ENCODE measurements at places on chromosomes 4 and X.

GRCh38 chr4:152352622-152353116 lies 183.2 kb downstream of the FBXW7 start:
- peak; percentile 97 for DNase-seq
- H3K27me3 ChIP-seq: no peaks in the 10 kb centered on the region
- no peaks in the 10 kb centered on the region for H3K36me3 ChIP-seq
- peak overlapping the region; percentile 6 for H3K4me3 ChIP-seq
- H3K27ac ChIP-seq: peak overlapping the region; percentile 9

DNA sequence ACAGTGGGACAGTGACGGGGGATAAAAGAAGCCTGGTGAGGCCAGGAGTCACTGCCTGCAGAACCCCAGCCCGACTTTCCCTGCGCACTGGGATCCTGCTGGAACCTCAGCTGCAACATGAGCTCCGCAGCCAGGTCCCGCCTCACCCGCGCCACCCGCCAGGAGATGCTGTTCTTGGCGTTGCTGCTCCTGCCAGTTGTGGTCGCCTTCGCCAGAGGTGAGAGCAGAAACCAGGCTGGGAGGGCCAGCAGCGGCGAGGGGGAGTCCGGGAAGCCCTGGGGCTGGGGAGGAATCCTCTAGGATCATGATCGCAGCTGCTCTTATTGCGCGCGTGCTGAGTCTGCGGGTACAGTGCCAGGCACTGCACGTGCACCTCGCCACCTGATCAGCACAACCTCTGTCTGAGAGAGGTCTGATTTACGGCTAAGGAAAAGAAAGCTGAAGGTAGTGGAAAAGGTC lies at the start of gene PF4V1:
Gene PF4V1, plus strand, starts transcription at position 51 of the 459 bp plus-strand sequence. Its CDS starts 67 bp downstream, at position 118.
- peak; percentile 50 for DNase-seq
- H3K4me1 ChIP-seq: no peaks in the 10 kb centered on the region
- peaks cover 37% of the 10 kb centered on the region for H3K27me3 ChIP-seq

DNA sequence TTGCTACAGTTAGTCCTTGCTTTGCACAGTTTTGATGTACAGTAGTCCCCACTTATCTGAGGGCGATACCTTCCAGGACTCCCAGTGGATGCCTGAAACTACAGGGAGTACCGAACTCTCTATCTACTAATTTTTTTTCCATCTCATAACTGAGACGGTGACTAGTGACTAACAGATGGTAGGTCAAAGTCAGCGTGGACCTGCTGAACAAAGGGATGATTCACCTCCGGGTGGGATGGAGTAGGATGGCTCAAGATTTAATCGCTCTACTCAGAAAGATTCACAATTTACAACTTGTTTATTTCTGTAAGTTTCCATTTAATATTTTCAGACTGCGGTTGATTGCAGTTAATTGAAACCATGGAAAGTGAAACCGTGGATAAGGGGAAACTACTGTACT lies 655.8 kb downstream of the ZNF674 start:
- H3K4me3 ChIP-seq: no peak overlapping the region
- H3K27ac ChIP-seq: no peak overlapping the region
- no peaks in the 10 kb centered on the region for H3K4me1 ChIP-seq
- no peaks in the 10 kb centered on the region for H3K27me3 ChIP-seq
- no peak for DNase-seq

DNA sequence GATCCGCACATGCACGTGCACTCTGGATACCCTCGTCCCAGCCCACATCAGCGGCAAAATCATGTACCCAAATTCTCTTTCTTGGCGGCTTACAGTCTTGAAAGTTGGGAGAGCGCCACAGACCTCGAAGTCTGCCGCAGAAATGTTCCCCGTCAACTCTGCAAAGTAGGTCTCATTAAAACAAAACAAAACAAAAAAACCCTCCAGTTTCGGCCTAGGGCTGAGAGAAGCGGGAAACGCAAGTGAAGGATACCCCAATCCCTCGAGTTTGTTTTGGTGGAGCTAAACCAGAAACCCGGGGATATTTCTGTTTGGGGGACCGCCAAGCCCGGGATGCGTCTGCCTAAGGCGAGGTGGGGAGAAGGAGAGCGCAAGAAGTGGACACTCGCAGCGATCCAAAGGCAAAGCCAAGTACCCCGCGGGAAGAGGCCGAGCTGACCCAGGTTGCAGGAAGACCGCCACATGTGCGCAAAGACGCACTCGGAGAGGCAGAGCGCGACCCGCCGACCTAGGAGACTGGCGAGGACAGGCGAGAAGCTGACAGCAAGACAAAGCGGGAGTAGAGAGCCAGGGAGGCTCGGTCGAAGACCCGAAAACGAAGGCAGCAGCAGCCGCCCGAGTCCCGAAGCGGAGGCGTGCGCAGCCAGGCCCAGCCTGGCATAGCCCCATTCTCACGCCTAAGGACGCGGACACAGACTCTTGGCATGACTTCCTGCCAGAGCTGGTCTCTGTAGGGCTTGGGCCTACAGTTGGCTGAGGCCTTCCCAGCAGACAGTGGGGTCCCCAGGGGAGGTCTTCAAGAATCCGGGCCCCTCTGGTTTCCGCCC lies 49.6 kb upstream of the BCOR start:
- peaks cover 45% of the 10 kb centered on the region for H3K4me1 ChIP-seq
- H3K4me3 ChIP-seq: peak overlapping the region; percentile 44
- H3K36me3 ChIP-seq: no peaks in the 10 kb centered on the region
- peaks cover 50% of the 10 kb centered on the region for H3K27me3 ChIP-seq

DNA sequence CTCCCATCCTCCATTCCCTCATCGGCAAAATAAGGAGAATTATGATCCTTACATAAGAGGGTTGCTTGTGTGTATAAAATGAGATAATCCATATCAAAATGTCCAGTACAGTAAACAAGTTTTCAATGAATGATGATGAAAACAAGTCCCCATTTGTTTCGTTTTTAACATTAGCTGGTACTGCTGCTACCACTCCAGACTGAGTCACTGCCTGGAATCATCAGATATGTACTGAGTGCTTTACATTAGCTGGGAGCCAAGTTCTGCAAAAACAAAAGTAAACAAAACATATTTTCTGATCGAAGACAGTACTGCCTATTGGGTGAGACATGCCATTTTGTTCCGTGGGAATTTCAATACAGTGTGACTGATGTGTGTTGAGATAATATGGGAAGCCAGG lies 123.2 kb upstream of the IGFBP7 start:
- H3K36me3 ChIP-seq: no peaks in the 10 kb centered on the region
- no peaks in the 10 kb centered on the region for H3K27me3 ChIP-seq
- no peak overlapping the region for H3K27ac ChIP-seq
- no peak for DNase-seq

DNA sequence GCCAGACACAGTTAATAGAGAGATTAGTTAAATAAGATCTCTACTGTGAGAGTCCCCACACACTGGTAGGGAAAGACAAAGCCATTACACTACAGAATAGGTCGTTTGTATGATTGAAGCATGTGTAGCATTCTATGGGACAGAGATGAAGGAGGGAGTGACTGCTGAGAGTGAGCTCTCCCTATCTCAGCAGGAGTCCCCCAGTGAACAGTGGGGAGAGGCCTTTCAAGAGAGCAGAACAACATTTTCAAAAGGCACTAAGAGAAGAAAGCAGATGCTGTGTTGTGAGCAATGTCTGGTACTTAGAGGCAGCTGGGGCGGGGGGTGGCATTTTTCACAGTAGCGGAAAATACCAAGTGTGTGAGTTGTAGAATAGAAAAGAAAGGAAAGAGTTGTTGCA lies 413.6 kb downstream of the AFF2 start:
- H3K27me3 ChIP-seq: no peaks in the 10 kb centered on the region
- no peak overlapping the region for H3K27ac ChIP-seq
- no peaks in the 10 kb centered on the region for H3K4me1 ChIP-seq
- DNase-seq: no peak
- no peak overlapping the region for H3K4me3 ChIP-seq

DNA sequence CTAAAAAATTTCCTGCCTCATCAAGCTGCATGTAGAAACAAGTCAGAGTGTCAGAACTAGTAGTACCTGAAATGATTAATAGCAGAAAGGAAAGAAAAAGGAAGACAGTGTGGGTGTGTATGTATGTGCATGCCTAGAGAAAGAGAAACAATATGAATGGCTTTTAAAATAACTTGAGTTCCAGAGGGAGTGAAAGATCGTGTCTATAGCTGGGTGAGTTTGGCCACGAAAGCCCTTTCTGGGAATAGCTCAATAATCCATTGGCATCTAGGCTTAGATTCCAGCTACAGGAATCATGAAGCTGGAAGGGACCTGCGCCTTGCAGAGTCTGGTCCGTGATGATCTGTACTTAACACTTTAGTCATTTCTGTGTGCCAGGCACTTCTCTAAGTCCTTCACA lies 195.6 kb downstream of the RAPGEF2 start:
- H3K4me1 ChIP-seq: peaks cover 28% of the 10 kb centered on the region
- H3K27me3 ChIP-seq: no peaks in the 10 kb centered on the region
- peak overlapping the region; percentile 51 for H3K27ac ChIP-seq
- DNase-seq: no peak
- H3K4me3 ChIP-seq: no peak overlapping the region

GRCh38 chrX:26026179-26026578 lies 112.0 kb upstream of the MAGEB18 start:
- H3K36me3 ChIP-seq: no peaks in the 10 kb centered on the region
- no peak for DNase-seq
- no peak overlapping the region for H3K27ac ChIP-seq
- no peak overlapping the region for H3K4me3 ChIP-seq

DNA sequence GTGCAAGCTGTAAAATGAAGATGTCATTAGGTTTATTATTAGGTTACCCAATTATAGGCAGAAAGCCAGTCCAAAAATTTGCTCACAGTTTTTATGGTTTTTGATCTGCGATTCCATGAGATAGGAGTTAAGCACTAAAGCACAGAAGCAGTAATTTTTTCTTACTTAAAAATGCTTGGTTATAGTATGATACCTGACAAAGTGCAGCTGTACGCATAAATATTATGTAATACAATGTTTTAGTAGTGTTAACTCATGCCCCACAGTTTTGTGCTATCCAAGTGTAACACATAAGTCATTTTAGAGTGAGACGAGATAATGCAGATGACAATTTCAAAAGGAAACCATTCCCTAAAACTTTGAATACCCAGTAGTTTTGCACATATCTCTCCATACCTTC lies 357.8 kb downstream of the TMA16 start:
- H3K4me1 ChIP-seq: no peaks in the 10 kb centered on the region
- no peaks in the 10 kb centered on the region for H3K27me3 ChIP-seq
- H3K27ac ChIP-seq: no peak overlapping the region
- no peak for DNase-seq
- no peak overlapping the region for H3K4me3 ChIP-seq

Data from cardiac muscle cell (in vitro differentiated cells and primary cell).